ENCODE measurements at places on chromosomes 5 and 9.

DNA sequence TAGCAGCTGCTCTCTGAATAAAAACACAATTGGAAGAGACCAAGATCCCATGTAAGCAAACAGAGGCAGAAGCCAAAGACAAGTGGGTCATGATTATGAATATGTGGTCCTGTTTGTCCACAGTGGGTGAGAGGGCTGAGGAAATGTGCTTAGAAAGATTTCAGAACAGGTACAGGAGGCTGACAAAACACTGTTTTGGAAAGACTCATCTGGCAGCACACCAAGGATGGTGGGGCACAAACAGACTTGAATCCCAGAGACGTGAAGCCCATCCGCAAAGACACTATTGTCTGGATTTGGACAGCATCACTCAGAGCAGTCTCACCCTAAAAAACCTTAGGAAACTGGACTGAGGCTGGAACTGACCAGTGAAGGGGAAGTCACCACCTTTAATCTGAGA, 85.0 kb downstream of the ADRB2 start:
- no peak for DNase-seq

DNA sequence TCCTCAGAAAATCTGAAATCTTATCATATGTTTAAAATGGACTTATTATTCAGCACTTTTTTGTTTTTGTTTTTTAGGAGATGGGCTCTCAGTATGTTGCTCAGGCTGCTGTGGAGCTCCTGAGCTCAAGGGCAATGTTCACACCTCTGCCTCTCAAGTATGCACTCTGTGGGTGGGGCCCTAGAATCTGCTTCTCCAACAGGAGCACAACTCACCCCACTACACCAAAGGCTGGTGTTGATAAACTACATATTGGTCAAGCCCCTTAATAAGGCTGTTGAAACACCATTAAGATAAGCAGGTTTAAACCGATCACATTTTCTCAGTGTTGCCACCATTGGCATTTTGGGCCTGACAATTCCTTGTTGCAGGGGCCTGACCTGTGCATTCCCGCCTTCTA, 131.6 kb downstream of the FANCC start:
- no peak for DNase-seq

DNA sequence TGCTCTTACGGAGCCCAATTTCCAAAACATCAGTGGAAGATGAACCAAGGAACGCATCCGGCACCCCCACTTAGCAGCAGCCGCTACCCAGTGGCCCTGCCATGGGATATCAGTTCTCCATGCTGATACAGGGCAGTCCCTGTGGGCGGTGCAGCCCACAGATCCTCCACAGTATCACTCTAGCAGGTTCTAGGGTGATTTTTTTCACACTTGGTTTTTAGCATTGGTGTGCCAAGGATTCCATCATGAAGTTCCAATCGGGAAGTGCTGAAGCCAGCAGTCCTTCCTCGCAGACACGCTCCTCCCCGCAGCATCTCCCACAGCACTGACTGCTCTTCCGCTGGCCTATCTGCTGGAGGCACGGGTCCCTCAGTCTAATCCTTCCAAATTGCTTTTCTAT, 261.9 kb downstream of the SYK start:
- no peak for DNase-seq

DNA sequence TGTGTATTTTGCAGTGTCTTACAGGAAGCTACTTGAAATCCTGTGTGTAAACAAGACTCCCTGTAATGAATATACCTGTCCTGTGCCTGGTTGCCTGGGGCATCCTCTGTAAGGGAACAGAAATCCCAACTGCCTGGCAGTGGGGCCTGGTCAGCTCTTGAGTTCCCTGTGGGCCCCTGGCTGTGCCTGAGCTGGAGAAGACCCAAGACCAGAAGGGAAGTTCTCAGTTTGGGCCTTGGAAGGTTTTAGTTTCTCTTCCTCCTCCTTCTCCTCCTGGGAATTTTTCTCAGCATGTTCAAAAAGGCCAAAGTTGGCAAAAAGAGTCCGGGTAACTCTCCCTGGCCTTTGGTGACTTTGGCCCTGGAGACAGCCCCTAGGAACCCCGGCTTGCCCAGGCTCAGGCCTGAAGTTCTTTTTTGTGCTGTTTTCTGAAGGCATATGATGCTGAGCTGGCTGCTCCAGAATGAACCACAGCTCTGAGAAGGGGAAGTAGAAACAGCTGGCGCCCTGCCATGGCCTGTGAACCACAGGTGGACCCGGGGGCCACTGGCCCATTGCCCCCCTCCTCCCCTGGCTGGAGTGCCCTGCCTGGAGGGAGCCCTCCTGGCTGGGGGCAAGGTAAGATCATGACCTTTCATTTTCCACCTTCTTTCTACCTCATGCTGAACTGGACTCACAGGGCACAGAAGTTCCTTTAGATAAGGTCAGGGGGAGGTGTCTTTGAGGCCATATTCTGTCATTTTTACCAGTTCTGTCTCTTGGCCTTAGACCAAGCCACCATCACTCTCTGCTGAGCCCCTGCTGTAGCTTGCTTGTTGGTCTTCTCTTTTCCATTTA, 5.8 kb downstream of the TMEM268 start:
- DNase-seq = peak; percentile 72

- DNase-seq = no peak
These were observed 176.4 kb downstream of the SMARCA2 start for GRCh38 chr9:2191609-2191972.

GRCh38 chr9:107465467-107466451, 23.8 kb downstream of the KLF4 start:
- DNase-seq = peak; percentile 70

- no peak for DNase-seq
These were observed 868.7 kb upstream of the CDH9 start for GRCh38 chr5:27906931-27907601.

- DNase-seq = no peak
These were observed 14.3 kb downstream of the KDM3B start for GRCh38 chr5:138366632-138367382.
